Heart left ventricle (tissue), 16 donors: ENCODE measurements at places on chromosomes 13 and 19.

DNA sequence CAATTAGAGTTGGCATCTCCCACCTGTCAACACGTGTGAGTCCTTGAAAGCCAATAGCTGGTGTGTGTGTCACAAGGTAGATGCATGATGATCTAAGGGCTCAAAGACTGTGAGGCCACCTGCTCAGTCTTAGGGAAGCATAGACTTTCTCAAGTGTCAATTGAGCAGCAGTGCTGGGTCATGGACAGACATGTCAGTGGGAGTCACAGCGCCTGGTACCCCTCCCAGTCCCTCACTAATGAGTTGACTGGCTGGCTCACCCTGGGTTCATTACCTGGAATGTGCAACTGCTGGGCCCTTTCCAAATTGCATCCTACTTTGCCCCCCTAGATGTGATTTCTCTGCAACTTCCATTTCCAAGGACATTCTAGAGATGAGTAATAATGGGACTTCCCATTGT lies 9.1 kb upstream of the PSG6 start:
- H3K4me3 ChIP-seq: no peak overlapping the region
- no peaks in the 10 kb centered on the region for H3K36me3 ChIP-seq
- H3K27ac ChIP-seq: no peak overlapping the region
- no peak for DNase-seq
- no peaks in the 10 kb centered on the region for H3K27me3 ChIP-seq
- H3K4me1 ChIP-seq: no peaks in the 10 kb centered on the region

DNA sequence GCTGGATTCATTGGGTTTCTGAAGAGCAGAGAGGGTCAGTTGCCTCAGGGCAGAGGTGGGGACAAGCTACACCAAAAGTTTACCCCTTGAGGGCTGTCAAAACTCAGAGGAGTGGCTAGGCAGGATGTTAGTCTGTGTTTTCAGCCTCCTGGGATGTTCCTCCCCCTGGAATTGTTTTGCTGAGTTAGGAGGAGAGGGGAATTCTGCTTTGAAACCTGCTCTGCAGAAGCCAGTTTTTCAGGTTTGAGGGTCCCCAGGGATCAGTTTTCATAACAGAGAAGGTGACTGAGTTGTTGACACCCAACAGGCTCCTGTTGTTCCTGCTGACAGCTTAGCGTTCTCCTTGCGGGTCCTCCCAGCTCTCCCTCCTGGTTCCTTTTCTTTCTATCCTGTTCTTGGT lies 121.9 kb upstream of the TMTC4 start:
- H3K36me3 ChIP-seq: no peaks in the 10 kb centered on the region
- no peak for DNase-seq
- H3K4me1 ChIP-seq: no peaks in the 10 kb centered on the region
- H3K27me3 ChIP-seq: no peaks in the 10 kb centered on the region
- H3K27ac ChIP-seq: no peak overlapping the region

DNA sequence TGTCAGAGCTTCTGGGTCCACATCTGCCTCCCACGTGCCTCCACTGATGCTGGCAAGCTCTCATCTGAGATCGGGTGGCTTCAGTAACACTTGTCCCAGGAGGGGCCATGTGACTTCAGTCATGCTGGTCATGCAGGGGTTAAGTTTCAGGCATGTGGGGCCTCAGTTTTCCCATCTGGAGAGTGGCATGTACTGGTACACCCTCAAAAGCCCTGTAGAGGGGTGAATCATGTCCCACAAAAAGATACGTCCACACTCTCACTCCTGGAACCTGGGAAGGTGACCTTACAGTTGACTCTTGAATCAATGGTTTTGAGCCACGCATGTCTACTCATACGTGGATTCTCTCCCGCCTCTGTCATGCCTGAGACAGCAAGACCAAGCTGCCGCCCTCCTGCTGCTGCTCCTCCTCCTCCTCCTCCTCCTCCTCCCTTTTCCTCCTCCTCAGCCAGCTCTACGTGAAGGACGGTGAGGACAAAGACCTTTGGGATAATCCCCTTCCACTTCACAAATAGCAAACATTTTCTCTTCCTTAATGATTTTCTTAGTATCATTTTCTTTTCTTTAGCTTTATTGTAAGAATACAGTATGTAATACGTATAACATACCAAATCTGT lies 53.7 kb downstream of the COMP start:
- no peaks in the 10 kb centered on the region for H3K27me3 ChIP-seq
- H3K27ac ChIP-seq: no peak overlapping the region
- H3K4me3 ChIP-seq: no peak overlapping the region
- no peak for DNase-seq

GRCh38 chr13:107251341-107251740 lies 683.4 kb upstream of the ARGLU1 start:
- no peaks in the 10 kb centered on the region for H3K4me1 ChIP-seq
- H3K27me3 ChIP-seq: no peaks in the 10 kb centered on the region
- no peak overlapping the region for H3K4me3 ChIP-seq
- H3K27ac ChIP-seq: no peak overlapping the region
- DNase-seq: no peak

- DNase-seq: no peak
- H3K27me3 ChIP-seq: no peaks in the 10 kb centered on the region
- H3K4me3 ChIP-seq: no peak overlapping the region
- no peaks in the 10 kb centered on the region for H3K36me3 ChIP-seq
Measured at GRCh38 chr13:32887617-32888016, 128.6 kb upstream of the KL start.
